ENCODE measurements at places on chromosomes 16 and 17. TPM values are rescaled to one million over a fixed set of nuclear protein-coding genes. Genes with fewer than 3 reads are reported as not detected.

DNA sequence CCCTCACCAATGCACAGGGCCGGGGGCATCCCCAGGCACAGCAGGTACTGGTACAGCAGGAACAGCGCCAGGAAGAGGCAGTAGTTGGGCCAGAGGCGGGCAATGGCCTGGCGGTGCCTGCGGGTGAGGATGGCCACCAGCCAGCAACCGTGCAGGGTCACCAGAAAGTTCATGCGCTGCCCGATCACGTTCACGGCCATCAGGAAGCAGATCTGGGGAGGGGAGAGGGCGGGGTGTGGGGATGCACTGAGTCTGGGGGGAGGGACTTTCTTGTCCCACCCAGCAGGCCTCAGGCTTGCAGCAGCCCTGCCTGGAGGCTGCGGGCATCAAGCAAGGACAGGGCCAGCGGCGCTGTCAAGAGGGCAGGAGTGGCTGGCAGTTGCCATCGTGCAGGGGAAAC lies 25.4 kb downstream of the CTU2 start:
- H3K27me3 ChIP-seq = no peaks in the 10 kb centered on the region
- no peaks in the 10 kb centered on the region for H3K4me1 ChIP-seq
- H3K36me3 ChIP-seq = peaks cover 58% of the 10 kb centered on the region
- no peak for DNase-seq
- H3K4me3 ChIP-seq = no peak overlapping the region

Gene IGF2BP1
- total RNA-seq = under 0.01 TPM

DNA sequence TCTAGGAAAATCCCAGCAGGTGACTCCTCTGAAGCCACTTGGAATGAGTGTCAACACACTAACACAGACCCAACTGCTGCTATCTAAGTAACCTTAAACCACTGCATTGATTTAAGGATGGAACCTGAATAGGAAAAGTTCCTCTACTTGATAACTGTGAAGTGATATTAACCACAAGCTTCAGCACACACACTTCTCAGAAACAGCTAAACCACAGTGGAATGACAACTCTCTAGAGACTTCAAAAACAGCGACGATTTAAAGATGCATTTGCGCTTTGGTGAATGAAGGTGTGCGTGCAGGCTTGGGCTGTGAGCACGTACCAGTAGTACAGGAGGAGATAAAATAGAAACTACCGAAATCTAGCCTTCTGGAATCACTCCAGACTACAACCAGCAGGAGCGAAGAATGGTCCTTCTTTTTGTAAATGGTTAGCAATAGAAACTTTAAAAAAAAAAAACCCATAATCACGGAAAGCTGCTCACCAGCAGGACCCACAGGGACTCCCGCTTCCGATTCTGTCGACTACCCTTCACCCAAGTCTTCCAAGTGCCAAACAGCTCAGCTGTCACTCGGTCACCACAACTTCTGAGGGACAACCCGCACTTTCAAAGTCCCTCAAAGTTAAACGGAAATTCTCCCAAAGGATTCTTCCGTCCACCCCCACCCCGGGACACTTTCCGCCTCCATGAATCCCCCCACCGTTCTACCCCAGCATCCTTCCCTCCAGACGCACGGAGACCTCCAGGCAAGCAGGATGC lies 137.7 kb upstream of the CORO6 start:
- peak; percentile 68 for DNase-seq
- H3K4me3 ChIP-seq = peak overlapping the region; percentile 80
- no peaks in the 10 kb centered on the region for H3K36me3 ChIP-seq
- H3K27me3 ChIP-seq = no peaks in the 10 kb centered on the region
- no peaks in the 10 kb centered on the region for H3K4me1 ChIP-seq

GRCh38 chr17:64009571-64010402 lies 10.6 kb downstream of the ICAM2 start:
- peaks cover 2% of the 10 kb centered on the region for H3K4me1 ChIP-seq
- no peak for DNase-seq
- no peak overlapping the region for H3K4me3 ChIP-seq
